ENCODE measurements at places on chromosomes 12 and 14.

DNA sequence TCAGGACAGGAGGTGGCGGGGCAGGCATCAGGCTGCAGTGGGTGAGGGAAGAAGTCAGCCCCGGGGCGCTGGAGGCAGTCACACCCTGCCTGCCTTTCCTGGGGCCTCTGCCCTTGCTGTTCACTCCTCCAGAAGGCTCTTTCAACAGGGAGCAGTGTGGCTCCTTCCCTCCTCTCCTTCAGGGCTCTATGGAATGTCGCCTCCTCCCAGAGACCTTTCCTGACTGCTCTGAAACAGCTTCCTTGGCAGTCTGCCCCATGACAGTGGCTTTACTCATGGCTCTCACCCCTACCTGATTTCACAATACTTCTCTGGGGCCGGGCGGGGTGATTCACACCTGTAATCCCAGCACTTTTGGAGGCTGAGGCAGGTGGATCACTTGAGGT, 7.1 kb downstream of the RHOF start:
- DNase-seq = no peak

- DNase-seq = no peak
Observed at GRCh38 chr14:36303960-36304359, 16.5 kb downstream of the MBIP start.

DNA sequence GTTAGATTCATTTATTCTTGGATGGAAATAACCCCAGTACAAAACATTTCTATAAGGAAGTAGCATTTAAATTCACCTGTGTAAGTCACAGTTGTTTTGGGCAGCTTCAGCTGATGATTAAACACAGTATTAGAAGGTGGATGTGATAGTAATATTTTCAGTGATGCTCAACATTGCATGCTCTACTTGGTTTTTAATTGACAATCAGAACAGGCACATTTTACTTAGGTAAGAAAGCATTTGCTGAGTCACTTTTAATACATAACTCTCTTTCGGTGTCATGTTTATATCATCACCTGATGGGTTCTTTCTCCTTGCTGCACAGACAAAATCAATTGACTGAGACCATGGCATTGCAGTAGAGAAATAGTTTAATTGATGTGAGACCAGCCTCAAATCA, 80.7 kb downstream of the CMAS start:
- no peak for DNase-seq

DNA sequence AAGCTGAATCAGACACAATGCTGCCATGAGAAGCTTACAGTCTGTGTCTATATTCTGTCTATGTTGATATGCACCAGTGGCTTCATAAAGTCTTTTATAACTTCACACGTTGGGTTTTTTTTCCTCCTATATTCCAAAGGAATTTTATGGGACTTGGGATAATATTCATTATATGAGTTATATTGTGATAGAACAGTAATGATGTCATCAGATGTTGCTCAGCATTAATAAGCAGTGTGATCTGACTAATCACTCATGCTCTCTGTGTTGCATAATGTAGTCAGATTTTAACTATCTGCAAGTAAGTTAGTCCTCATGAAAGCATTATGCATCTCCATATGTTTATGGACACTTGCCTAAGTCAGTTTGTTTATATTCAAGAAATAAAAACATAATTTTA, 159.6 kb downstream of the PLCZ1 start:
- DNase-seq = no peak
